T47D (cell line): ENCODE measurements at places on chromosomes 13 and 19.

- DNase-seq: no peak
These were observed 26.4 kb upstream of the TPT1 start for GRCh38 chr13:45367358-45367757.

- DNase-seq: no peak
These were observed 202.4 kb downstream of the KCTD12 start for GRCh38 chr13:76683854-76684253.

DNA sequence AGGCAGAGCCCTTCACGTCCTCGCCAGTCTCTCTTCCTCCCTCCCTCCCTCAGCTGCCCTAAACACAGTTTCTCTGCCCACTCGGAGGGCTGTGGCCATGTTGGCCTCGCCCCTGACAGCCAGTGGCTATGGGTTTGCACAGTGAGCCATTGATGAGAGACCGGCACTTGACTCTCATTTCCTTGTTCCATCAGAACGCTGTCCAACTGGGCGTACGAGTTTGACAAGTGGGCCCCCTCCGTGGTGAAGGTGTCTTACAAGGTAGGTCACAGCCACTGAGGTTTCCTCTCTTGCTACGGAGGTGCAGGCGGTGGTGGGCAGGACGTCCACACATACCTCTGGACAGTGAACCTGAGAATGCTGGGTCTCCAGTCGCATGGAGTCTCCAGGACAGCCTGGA is 57.9 kb downstream of the SMARCA4 start:
- DNase-seq: no peak

- DNase-seq: no peak
These were observed 24.6 kb downstream of the LMO7 start for GRCh38 chr13:75660694-75661093.
